ENCODE measurements at places on chromosomes 3 and 15.

GRCh38 chr3:111923806-111924205 is 55.0 kb upstream of the ABHD10 start:
- no peak for DNase-seq

DNA sequence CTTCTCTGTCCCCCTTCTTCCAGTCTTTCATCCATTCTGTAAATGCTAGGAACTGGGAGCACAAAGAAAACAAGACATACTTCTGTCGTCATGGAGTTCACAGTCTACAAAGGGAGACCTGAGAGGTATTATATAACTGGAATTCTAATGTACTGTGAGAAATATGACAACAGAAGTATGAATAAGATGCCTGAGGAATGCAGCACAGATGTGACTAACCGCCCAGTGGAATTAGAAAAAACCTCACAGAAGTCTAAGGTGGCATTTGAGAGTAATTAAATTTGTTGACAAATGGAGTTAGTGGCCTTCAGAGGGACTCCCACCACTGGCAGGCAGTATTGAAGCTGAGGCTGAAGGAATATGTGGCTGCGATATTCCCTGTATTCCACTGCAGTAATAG is 168.5 kb upstream of the FAM3D start:
- DNase-seq: no peak

DNA sequence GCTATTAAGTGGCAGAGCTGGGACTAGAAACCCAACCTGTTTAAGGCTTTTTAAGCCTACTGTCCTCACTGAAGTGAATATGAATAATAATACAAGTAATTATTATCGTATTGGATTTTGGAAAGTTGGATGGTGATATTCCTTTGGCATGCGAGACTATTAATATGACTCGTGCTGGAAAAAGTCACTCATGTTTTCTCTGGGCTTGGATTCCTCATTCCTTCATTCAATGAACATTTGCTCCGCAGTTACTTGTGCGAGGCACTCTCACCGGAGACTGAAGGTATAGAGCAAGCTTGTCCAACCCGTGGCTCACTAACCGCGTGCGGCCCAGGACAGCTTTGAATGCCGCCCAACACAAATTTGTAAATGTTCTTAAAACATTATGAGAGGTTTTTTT is 694 bp downstream of the PLAAT1 start:
- DNase-seq: no peak

DNA sequence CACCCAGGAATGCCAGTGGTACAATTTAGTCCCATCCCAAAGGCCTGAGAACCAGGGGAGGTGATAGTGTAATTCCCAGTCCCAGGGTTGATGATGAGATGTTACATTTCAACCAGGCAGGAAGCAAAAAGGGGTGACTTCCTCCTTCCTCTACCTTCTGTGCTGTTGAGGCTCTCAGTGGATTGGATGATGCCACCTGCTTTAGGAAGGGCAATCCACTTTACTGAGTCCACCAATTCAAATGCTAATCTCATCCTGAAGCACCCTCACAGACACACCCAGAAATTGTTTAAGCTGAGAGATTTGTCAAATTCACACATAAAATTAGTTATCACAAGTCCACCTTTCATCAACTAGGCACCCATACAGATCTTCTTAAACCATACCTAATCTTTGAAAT is 418.5 kb upstream of the GOLIM4 start:
- DNase-seq: no peak

DNA sequence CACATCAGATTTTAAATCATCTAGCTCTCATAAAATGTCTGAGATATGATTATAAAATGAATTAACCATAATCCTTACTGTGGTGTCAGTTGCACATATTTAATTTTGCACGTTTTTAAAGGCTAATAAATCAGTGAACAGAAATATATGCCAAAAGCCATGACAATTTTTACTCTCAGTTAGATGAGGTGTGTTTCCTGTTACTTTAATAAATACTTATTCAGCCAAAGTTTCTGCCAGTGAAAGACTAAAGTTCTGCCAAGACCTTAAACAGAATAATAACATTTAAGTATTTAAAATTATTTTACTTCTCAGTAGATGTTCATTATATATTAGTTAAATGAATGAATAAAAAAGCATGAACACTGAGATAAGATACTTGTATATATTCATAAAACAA is 1150.1 kb downstream of the NAALADL2 start:
- no peak for DNase-seq

GRCh38 chr3:133573054-133573628 is 345 bp upstream of the CDV3 start:
- DNase-seq: peak; percentile 99

- DNase-seq: no peak
Measured at GRCh38 chr3:141089339-141090152, 38.4 kb downstream of the SPSB4 start.

- no peak for DNase-seq
Measured at GRCh38 chr3:99938270-99938911, 120.7 kb downstream of the CMSS1 start.

DNA sequence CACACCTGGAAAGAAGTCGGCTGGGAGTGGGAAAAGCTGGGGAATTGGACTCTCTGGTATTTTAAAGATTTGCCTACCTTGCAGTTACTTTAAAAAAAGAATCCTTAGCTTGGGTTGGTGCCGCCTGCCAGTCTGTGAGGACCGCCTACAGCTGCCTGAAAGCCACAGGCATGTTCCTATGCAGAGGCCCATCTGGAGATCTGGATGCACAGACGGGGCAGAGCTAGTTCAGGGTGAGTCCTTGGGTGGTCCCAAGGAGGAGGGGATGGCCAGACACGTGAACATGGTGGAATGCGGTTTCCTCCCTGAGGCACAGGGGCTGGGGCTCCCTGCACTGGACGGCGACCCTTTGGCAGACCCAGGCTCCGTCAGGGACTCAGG is 113.2 kb upstream of the IQSEC1 start:
- no peak for DNase-seq

- DNase-seq: no peak
Measured at GRCh38 chr15:36313021-36313420, 266.4 kb upstream of the CDIN1 start.

DNA sequence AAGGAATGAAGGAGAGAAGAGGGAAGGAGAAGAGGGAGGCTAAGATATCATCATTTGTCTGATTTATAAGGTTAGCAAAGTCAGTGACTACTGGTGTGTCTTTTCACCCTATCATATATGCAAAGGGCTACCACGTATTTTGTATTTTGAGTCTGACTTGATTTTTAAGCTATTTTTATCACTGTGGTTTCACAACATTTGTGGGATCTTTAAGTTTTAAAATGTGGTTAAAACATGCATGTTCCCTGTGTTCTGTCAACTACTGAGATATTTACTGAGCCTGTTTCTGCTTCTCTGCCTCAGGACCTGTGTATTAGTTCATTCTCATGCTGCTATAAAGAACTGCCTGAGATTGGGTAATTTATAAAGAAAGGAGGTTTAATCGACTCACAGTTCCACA is 22.5 kb upstream of the SPTSSB start:
- DNase-seq: no peak

DNA sequence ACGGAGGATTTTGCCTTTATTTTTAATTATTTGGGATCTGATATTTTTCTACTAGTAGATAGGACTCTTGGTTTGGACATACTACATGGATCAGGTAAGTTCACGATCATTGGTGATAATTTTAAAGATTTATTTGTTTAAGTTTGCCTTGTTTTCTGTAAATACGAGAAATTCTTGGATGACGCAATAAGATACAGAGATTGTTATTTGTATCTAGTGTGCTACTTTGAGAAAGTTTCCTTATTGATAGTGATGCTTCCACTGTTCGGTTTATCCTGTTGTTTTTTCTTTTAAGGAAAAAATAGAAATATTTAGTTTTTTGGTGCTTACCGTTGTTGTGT is 577 bp downstream of the CHD2 start:
- DNase-seq: no peak

DNA sequence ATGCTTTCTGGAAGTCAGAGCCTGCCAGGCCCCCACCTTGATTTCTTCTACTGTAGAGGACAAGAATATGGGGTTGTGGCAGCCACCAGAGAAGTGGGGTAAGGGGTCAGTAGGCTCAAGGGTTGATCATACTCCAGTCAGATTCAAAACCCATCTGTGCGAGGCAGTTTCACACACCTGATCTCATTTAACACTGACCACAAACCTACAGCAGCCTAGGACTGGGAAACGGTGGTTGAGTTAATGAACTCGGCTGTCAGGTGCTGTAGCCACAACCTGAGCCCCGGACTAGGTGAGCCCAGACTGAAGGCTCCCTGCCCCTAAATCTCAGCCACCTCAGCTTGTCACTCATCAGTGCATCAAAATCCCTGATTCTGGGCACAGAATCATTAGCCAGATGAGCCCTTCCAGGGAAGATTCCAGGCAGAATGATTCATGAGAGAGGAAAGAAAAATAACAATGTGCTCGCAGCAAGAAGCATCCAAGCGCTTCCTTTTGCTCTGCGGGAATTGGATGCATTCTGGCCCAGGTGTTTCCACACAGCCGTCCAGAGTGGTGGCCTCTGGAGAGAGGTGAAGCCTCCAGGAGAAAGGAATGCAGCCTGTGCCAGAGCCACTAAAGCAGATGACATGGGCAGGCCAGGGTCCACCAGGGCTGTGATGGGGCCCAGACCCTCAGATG is 102.1 kb downstream of the SRGAP3 start:
- no peak for DNase-seq

- no peak for DNase-seq
Measured at GRCh38 chr15:39621976-39622375, 41.1 kb downstream of the THBS1 start.

DNA sequence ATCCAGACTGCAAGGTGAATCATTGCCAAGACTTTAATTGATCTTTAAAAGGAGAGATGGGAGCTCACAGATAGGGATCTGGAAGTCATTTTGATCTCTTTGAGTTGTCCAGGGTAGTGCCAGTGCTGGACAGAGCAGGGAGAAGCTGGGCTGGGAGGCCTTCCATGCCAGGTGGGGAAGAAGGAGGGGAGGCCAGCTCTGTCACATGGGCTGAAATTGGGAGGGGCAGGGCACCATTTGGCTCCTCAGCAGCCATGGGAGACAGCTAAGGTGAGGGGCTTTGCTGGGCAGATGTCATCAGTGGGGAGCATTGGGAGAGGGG is 23.4 kb downstream of the SMAD6 start:
- no peak for DNase-seq

- no peak for DNase-seq
Measured at GRCh38 chr15:94535298-94536048, 304.1 kb downstream of the MCTP2 start.

- DNase-seq: no peak
Measured at GRCh38 chr3:147619921-147620560, 210.9 kb downstream of the ZIC1 start.

GRCh38 chr3:134965865-134966481 is 170.9 kb downstream of the EPHB1 start:
- DNase-seq: no peak

- no peak for DNase-seq
Measured at GRCh38 chr3:33111581-33111980, 2.2 kb upstream of the CRTAP start.

- no peak for DNase-seq
Measured at GRCh38 chr3:130758624-130759369, 12.2 kb upstream of the PIK3R4 start.

- DNase-seq: no peak
Measured at GRCh38 chr3:194373899-194374298, 4.4 kb upstream of the LRRC15 start.

- no peak for DNase-seq
Measured at GRCh38 chr3:61268644-61269043, 17.4 kb upstream of the FHIT start.

DNA sequence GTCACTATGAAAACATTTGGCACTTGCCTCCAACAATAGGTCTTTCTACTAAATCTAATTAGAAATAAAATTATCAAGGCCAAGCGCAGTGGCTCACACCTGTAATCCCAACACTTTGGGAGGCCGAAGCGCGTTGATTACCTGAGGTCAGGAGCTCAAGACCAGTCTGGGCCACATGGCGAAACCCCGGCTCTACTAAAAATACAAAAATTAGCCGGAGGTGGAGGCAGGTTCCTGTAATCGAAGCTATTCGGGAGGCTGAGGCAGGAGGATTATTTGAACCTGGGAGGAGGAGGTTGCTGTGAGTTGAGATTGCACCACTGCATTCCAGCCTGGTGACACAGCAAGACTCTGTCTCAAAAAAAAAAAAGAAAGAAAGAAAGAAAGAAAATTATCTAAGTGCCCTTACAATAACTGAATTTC is 1.6 kb upstream of the PLD1 start:
- DNase-seq: no peak

- DNase-seq: no peak
Measured at GRCh38 chr3:39404943-39405686, 1.4 kb upstream of the RPSA start.

DNA sequence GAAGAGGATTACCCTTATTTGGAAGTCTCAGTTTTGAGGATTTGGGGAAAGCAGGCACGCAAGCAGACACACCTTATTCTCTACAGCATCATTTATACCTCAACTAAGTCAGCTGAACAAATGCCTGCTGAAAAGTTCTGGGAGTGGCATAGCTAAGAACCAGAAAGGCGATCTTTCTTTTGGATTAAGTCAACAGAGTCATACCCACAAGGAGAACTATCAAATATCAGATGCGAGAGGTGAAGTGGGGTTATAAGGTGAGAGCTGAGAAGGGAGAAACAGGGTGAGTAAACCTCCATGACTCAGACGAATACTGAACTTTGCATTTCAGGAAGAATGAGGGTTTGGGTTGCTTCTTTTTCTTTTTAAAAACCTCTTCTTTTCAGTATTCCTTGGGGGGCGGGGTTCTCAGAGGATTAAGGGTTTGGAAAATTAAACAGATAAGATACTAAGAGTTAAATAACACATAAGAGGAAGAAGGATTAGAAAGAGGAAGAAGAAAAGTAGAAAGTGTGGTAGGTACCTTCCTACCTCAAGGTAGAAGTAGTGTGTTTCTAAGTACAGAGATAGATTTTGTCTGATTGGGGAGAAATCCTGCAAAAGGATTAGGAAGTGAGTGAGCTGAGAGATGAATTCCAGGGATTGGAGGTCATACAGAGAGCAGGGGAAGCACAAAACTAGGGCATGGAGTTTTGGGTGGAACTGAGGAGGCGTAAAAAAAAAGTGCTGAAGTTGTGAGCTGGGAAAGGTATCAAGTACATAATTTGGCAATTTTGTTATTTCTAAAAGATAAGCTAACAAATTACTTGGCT is 41.3 kb upstream of the ICE2 start:
- DNase-seq: no peak

- no peak for DNase-seq
Measured at GRCh38 chr3:38383156-38383875, 36.7 kb downstream of the XYLB start.

- DNase-seq: no peak
Measured at GRCh38 chr3:48514431-48515227, 10.7 kb upstream of the SHISA5 start.

GRCh38 chr3:157488144-157488543 is 15.1 kb downstream of the VEPH1 start:
- no peak for DNase-seq

GRCh38 chr15:36907295-36907694 is 193.1 kb downstream of the MEIS2 start:
- DNase-seq: no peak

- DNase-seq: no peak
Measured at GRCh38 chr3:101857301-101857741, 8.0 kb downstream of the NFKBIZ start.

Data from stimulated activated CD4-positive, alpha-beta T cell treated with anti-CD3 and anti-CD28 coated beads, Interleukin-2, amount 100 ng/mL, for 48 hours (primary cell).